ENCODE measurements at places on chromosomes 3 and 15.

- DNase-seq, result no peak
Measured at GRCh38 chr3:64266983-64267382, 41.7 kb upstream of the PRICKLE2 start.

DNA sequence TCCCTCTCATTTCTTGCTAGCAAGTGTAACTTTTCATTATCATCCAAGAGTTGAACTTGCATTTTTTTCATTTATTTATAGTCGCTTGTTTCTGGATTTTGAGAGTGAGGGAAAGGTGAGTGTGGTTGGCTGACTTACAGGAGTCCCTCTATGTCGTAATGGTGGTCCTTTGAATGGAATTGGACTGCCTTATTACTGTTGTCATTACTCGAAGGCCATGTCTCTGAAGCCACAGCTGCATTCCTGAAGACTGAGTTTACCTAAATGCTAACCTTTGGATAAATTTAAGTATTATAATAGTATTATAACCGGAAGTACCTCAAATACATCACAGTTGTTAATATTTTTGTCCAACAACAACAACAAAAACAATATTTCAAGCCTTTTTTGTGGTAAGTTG lies 488.9 kb downstream of the GABRG3 start:
- no peak for DNase-seq

DNA sequence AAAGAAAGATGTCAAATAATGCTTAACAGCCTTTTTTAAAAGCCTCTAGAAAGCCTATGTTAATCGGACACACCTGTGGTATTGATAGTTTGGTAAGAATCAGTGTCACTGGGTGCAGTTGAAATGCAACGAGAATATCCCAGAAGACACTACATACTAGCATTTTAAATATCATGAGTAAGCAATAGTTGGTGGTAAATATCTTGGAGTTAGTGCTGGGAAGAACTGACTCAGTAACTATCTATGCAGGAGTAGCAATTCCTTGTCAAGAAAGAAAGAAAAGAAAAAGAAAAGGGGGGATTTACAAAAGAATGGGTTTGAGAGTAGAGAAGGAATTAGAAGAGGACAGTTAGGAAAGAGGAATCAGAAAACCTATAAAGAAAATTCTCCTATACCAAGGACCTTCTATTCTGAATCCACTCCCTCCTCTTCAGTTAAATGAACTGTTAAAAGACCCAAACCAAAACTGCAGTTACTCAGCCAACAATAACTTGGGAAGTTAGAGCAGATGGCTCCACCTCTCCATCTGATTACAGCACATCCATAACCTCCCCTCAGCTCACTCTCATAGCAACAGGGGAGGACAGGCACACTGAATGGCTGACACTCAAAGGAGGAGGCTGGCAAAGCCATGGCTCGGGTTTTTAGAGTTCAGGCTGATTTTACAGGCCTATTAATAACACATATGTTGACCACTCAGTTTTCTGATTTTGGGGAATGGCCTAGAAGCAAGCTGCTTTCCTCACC lies 207.6 kb upstream of the MDFIC2 start:
- DNase-seq, result no peak

- no peak for DNase-seq
Measured at GRCh38 chr3:141020143-141020830, 30.9 kb upstream of the SPSB4 start.

DNA sequence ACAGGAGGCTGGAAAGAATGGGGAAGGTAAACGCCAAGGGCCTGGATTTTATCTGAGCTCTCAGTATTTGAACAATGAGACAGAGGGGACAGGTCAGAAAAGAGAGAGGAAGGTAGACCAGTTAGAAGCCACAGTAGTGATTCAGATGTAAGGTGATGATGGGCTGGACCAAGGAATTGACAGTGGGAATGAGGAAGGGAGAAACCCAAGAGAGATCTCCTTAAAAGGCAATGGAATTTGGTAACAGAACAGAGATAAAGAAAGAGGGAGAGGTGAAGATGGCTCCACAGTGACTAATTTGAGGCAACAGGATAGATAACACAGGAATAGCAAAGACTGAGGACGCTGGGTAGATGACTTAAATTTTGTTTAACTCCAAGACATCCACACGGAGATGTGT lies 11.4 kb upstream of the HEG1 start:
- DNase-seq, result no peak

GRCh38 chr3:44070841-44071546 lies 170.7 kb upstream of the TOPAZ1 start:
- DNase-seq, result no peak

DNA sequence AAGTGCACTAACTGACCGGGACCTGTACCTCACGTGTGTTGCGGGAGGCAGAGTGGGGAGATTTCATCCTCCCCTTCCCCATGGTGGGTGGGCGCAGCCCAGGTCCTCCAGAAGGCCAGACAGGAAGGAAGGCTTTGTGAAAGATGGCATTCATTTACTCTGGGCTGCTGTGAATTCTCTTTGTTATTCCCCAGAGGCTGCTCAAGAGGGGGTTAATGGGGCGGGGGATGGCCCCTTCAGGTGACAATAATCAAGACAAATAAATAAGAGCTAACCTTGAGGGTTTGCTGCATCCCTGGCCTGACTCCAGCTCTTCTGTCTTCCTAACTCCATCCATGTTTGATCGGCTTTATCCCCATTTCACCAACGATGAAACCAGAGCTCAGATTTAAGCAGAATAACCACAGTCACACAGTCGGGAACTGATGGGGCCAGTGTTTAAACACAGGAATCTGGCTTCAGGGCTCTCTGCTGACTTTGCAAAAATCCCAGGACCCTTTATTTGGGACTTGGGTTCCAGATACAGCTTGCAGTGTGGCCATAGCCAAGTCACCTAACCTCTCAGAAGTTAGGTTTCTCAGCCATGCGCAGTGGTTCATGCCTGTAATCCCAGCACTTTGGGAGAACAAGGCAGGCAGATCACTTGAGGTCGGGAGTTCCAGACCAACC lies 16.5 kb downstream of the PIF1 start:
- no peak for DNase-seq

DNA sequence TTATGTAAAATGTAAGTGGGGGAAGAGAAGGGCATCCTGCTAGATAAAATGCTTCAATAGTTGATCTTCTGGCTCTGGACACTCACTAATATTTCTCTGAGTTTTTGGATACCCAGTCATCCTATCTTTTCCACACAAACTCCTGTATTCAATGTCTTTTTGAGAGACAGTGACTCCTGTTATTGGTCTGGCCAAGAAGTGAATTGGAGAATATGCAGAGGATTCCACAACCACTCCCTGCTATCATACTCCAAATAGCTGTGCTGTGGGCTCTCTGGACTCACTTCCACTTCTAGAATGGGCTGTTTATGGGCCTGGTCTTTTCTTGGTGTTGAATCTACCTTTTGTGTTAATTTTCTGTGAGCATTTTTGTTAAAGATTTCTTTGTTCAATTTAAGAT lies 376.8 kb downstream of the NLGN1 start:
- no peak for DNase-seq

GRCh38 chr15:48360841-48361240 lies 29.6 kb downstream of the DUT start:
- DNase-seq, result no peak

DNA sequence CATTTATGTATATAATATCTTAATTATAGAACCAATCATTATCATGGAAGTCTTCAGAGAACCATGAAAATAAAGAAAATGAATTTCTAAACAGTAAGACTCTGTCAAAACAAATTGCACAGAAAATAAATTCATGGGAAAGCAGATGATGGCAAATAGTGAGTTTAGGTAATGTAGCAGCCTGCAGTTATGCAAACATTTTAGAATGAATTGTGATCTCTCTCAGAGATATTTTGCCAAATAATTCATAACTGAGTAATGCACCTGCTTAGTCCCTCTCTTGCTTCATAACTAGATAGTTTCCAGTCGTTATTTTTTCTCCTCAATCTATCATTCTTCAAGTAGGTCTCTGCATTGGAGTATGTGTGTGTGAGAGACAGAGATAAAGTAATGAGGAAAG lies 492.7 kb upstream of the THBS1 start:
- DNase-seq, result no peak

DNA sequence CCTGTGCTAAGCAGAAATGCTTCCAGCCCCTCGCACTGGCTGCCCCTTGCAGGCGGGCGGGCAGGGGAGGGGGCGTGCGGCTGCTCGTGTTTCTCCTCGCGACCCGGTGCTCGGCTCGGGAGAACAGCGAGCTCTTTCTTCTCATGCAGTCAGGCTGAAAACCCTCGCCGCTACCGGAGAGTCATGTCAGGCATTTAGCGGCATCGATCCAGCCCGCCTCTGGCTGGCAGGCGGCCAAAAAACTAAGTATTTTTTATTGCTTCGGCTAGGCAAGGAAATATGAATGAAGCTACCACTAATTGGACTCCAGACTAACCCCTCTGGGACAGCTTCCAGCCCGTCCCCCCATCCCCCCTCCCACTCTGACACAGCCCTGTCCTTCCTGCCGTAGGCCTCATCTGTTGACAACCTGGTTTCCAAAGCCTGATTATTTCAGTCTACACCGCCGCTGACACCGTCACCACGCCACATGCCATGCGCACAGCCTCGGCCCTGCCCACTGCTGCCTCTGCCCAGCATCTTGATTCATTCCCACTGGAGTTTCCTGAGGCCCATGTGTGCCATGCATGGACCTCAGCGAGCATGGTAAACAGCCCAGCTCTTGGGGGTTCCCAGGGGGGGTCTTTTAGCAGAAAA lies 35.3 kb downstream of the TLE3 start:
- DNase-seq, result no peak

DNA sequence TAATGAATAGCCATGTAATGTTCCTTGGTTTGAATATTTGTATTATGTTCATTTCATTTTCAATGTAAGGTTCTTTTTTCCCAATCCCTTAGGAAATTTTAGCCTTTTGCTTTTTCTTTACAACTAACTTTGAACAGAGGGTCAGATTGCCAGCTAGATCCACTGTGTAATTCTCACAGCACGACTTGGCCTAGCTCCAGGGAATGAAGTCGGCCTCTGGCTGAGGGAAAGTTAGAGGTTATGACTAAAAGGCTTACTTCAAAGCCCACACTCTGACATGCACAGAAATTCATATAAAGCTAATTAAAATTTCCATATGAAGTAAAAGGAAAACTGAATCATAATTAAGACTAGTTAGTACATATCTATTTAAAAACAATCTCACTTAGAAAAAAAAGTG lies 38.7 kb downstream of the ROBO1 start:
- DNase-seq, result no peak

- peak; percentile 56 for DNase-seq
Measured at GRCh38 chr3:15858547-15859506, 61.0 kb upstream of the ANKRD28 start.

- no peak for DNase-seq
Measured at GRCh38 chr3:26592451-26592850, 30.1 kb upstream of the LRRC3B start.

- DNase-seq, result no peak
Measured at GRCh38 chr15:36878684-36879262, 221.6 kb downstream of the MEIS2 start.

GRCh38 chr3:71069797-71070196 lies 513.7 kb downstream of the FOXP1 start:
- peak; percentile 54 for DNase-seq

GRCh38 chr3:128481438-128481942 lies 11.5 kb downstream of the GATA2 start:
- no peak for DNase-seq

DNA sequence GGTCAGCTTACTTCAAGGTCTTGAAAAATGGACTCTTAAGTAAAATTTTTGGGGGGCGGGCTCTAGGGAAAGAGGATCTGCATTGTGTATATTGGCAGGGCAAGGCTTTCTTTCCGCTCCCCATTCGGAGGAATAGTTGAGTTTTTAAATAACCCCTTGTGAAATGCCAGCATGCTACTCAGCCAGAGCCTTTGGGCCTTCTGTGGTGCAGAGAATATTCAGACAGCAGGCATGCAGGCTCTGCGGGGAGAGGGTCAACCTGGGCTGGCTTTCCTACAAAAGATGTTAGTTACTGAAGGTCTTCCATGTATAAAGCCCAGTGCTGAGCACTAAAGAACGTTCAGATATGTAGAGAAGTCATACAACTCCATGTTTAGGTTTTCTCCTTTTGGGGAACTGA lies 40.6 kb downstream of the ADAMTSL3 start:
- DNase-seq, result no peak

- no peak for DNase-seq
Measured at GRCh38 chr3:62462788-62463187, 89.4 kb upstream of the FEZF2 start.

DNA sequence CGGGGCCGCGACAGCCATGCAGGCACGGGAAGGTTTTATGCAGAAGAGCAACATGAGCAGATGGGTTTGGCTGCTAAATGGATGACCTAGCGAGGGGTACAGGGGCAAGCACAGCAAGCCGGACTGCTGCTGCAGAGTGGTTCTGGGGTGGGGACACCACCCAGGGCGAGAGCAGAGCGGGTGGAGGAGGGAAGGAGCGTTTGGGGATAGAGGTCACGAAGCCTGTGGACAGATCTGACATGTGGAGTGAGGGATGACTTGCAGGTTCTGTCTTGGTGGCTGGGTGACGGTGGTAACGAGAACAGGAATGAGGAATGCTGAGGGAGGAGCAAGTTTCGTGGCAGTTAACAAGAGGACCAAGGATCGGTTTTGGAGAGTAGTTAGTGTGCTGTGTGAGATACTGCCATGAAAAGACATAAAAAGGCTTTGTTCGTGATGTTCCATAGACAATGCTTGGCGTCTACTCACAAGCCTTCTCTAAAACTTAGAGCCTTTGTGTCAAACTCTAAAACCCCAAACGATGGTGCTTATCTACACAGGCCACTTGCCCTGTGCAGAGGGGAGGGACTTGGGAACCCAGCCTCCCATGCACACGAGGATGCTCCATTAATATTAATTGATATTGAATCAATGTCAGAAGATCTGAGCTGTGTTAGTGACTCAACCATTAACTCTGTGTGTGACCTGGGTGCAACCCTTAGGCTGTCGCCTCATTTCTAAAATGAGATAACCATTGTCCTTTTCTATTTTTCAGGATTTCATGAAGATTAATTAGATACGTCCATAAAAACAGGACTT lies 132.7 kb upstream of the SLC2A2 start:
- DNase-seq, result no peak

GRCh38 chr15:63243101-63243500 lies 34.3 kb upstream of the APH1B start:
- DNase-seq, result no peak

GRCh38 chr3:64799606-64800005 lies 111.8 kb upstream of the ADAMTS9 start:
- no peak for DNase-seq
